ENCODE measurements at places on chromosomes 2 and 18. TPM values are rescaled to one million over a fixed set of nuclear protein-coding genes. Genes with fewer than 3 reads are reported as not detected.

The AKAIN1 gene
- total RNA-seq, result not detected

The COL4A3 gene
- total RNA-seq, result under 0.01 TPM

The SLC39A10 gene
- total RNA-seq, result 25.7 TPM

The PMS1 gene
- 21.7 TPM for total RNA-seq

The YIPF4 gene
- total RNA-seq, result 11.5 TPM
